ENCODE measurements at places on chromosomes 4 and X.
A peak's percentile ranks its signal among the peaks of the same experiment; 100 is the strongest.

DNA sequence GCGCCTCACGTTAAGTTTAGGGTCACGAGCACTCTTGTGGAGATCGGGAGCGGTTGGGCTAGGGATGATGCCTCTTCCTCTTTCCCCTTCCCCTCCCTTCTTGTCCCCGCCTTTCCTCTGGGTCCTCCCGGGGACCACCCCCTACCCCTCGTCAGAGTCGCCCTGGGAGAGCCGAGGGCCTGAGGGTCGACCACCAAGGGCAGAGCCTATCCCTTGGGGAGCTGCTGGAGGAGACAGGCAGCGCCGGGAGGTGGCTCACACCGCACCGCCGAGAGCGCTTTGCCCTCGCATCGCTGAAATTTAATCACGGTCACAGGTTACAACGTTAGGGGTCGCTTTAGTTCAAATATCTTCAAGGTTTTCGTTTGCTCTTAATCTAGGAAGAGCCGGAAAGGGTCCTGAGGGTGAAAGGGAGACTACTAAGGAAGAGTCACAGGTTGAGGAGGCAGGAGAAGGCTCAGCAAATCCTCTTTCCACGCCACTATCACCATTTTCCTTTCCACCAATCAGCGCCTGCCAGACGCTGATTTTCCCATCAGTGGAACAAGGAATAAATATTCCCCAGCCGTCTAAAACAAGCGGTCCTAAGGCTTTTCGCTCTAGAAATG, 528 bp upstream of the SNCA start:
- DNase-seq: peak; percentile 66
- peaks cover 16% of the 10 kb centered on the region for H3K4me1 ChIP-seq
- H3K36me3 ChIP-seq: 0 out of 2 replicates have a peak, but pooled peaks cover 7% of the 10 kb centered on the region
- H3K4me3 ChIP-seq: peak overlapping the region; percentile 80
- H3K27me3 ChIP-seq: peaks cover 21% of the 10 kb centered on the region

DNA sequence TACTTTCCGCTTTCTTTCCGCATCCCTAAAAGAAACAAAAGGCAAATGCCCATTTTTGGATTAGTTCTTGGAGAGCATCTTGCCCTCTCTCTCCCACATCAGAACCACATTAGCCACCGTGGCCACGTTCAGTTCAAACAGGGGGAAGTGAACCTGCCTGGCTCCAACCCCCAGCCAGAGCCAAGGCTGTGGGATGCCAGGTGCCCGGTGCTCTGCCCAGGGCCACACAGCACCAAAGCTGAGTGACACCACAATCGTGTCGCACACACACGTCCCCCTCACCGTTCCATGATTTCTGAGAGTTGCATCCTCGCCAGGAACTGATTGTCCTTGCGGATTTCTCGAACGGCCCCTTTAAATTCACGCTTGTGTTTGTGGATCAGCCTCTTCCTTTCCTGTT, 24.3 kb downstream of the NOP14 start:
- peaks cover 46% of the 10 kb centered on the region for H3K36me3 ChIP-seq
- H3K27me3 ChIP-seq: no peaks in the 10 kb centered on the region
- H3K4me3 ChIP-seq: no peak overlapping the region
- peak overlapping the region; percentile 90 for H3K27ac ChIP-seq
- no peak for DNase-seq

DNA sequence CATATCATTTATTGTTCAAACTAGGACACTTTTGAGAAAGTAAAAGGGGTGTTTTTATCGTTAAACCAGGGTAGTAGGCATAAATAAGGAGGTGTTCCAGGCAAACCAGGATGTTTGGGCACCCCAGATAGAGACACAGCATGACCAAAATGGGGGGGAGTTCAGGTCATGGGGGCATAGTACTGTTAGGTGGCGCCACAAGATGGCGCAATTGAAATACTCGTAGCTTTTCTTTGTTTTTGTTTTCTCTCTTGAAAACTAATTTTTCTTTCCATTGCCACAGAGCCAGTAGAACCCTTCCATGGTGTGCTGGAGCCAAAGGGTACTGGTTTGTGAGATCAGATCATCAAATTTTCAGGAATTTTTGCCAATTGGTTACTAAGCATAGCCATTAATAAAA, 283.4 kb downstream of the BCOR start:
- H3K4me1 ChIP-seq: peaks cover 49% of the 10 kb centered on the region
- no peaks in the 10 kb centered on the region for H3K36me3 ChIP-seq
- peaks cover 6% of the 10 kb centered on the region for H3K27me3 ChIP-seq
- no peak overlapping the region for H3K27ac ChIP-seq
- DNase-seq: no peak

GRCh38 chr4:57318703-57319102, 208.5 kb upstream of the IGFBP7 start:
- H3K27me3 ChIP-seq: no peaks in the 10 kb centered on the region
- no peak for DNase-seq
- H3K36me3 ChIP-seq: no peaks in the 10 kb centered on the region
- no peak overlapping the region for H3K27ac ChIP-seq

DNA sequence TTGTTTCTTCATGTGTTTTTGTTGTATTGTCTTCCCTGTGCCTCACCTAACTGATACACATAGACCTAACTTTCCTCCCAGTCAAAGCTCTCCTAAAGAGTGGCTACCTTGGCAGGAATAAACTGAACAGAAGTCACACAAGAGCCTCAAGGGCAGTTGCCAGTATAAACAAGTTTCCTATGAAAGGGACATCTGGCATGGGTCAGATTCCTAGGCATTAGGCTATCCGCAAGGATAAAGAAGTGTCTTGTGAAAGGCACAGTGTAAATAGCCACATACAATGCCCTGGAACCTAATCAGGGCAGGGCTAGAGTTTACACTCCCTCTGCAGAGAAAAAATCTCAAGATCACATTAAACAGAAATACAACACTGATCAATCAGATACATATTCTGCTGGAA, 220.8 kb downstream of the SPANXN3 start:
- H3K4me3 ChIP-seq: no peak overlapping the region
- no peaks in the 10 kb centered on the region for H3K4me1 ChIP-seq
- H3K36me3 ChIP-seq: peaks cover 22% of the 10 kb centered on the region
- H3K27ac ChIP-seq: no peak overlapping the region
- no peaks in the 10 kb centered on the region for H3K27me3 ChIP-seq
- no peak for DNase-seq

DNA sequence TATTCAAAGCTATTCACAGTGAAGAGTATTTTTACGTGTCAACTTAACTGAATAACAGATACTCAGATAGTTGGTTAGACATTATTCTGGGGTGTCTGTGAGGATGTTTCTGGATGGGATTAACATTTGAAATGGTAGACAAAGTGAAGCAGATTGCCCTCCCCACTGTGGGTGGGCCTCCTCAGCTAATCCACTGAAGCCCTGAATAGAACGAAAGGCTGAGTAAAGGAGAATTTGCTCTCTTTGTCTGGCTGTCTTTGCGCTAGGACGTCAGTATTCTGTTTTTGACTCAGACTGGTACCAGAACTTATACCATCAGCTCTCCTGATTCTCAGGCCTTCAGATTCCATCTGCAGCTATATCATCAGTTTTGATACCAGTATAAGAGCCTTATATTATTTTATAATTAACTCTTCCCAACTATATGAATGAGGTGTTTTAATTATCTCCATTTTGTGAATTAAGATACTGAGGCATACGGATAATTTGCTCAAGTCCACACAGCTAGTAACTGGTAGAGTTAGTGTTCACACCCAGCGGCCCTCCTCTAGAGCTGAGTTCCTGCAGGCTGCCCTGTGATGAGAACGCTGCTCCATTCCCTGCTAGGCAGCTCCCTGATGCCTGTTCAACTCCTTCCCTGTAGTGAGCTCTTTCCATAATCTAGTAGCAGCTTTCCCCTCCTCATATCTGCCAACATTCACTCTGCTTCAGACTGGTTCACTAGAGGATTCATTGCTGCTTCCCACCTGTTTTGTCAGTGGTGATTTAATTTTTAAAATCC, 87.5 kb downstream of the RBM46 start:
- DNase-seq: no peak
- H3K27me3 ChIP-seq: peaks cover 9% of the 10 kb centered on the region
- peaks cover 49% of the 10 kb centered on the region for H3K4me1 ChIP-seq
- peaks cover 29% of the 10 kb centered on the region for H3K36me3 ChIP-seq
- no peak overlapping the region for H3K4me3 ChIP-seq

- H3K4me3 ChIP-seq: peak overlapping the region; percentile 76
- no peak for DNase-seq
- H3K27ac ChIP-seq: no peak overlapping the region
- H3K36me3 ChIP-seq: no peaks in the 10 kb centered on the region
- peaks cover 22% of the 10 kb centered on the region for H3K4me1 ChIP-seq
These were observed 932 bp downstream of the GRIA2 start for GRCh38 chr4:157221426-157221894.

GRCh38 chr4:26269038-26269437, 51.8 kb upstream of the RBPJ start:
- no peaks in the 10 kb centered on the region for H3K27me3 ChIP-seq
- 0 out of 2 replicates have a peak overlapping the region, but pooled peaks have one; percentile 12 for H3K27ac ChIP-seq
- no peak overlapping the region for H3K4me3 ChIP-seq
- H3K4me1 ChIP-seq: peaks cover 38% of the 10 kb centered on the region
- DNase-seq: no peak
- H3K36me3 ChIP-seq: no peaks in the 10 kb centered on the region

DNA sequence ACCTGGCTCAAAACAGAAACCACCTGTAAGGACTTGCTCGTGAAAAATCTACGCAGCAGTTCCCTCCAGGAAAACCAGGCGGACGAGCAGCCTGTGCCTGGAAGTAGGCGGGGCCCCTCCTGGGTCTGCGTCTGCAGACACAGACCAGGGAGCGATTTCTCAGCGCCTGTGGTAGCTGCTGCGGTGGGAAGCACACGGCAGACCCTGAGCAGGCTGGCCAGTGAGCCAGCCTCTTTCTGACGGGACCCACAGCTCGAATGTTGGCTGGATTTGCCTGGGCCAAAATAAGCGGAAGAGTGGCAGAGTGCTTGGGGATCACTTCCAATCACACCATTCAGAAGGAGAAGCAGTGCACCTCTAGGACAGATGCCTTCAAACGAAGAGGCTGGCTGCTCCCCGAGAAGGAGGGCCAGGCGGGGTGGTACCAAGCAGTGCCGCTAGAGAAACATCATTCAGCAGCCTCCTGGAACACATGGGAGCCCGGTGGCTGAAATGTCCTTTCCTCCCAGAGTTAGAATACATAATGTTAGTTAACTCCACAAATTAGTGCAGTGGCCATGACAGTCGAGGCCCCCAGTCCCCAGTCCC, 85.9 kb downstream of the GATB start:
- H3K4me1 ChIP-seq: peaks cover 22% of the 10 kb centered on the region
- no peak overlapping the region for H3K4me3 ChIP-seq
- H3K27me3 ChIP-seq: no peaks in the 10 kb centered on the region
- DNase-seq: peak; percentile 76
- H3K36me3 ChIP-seq: no peaks in the 10 kb centered on the region

GRCh38 chr4:53861856-53862610, 202.4 kb downstream of the CHIC2 start:
- H3K27ac ChIP-seq: no peak overlapping the region
- no peaks in the 10 kb centered on the region for H3K27me3 ChIP-seq
- H3K4me1 ChIP-seq: peaks cover 22% of the 10 kb centered on the region
- no peak overlapping the region for H3K4me3 ChIP-seq
- no peak for DNase-seq
- H3K36me3 ChIP-seq: no peaks in the 10 kb centered on the region

GRCh38 chr4:7166981-7167700, 25.2 kb upstream of the SORCS2 start:
- H3K4me1 ChIP-seq: no peaks in the 10 kb centered on the region
- no peak overlapping the region for H3K4me3 ChIP-seq
- no peaks in the 10 kb centered on the region for H3K36me3 ChIP-seq
- H3K27me3 ChIP-seq: no peaks in the 10 kb centered on the region
- no peak for DNase-seq
- no peak overlapping the region for H3K27ac ChIP-seq

DNA sequence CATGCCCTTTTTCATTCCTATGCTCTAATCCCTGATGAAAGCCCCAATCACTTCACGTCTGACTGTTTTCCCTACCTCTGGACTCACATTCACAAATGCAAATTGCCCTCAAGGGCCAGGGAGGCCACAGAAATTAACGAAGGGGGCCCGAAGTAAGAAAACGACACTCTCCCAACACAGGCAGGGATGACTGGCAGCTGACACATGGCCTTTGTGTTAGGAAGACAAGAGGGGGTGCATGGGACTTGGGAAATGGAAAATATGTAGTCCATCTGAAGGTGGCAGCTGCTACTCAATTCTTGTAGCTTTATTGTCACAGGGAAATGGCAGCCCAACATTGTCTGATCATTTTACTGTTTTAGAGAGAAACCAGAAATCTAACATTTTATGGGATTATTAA, 12.3 kb upstream of the SPARCL1 start:
- H3K4me1 ChIP-seq: peaks cover 22% of the 10 kb centered on the region
- H3K27ac ChIP-seq: no peak overlapping the region
- no peak for DNase-seq
- no peak overlapping the region for H3K4me3 ChIP-seq

GRCh38 chrX:107654872-107655761, 26.8 kb downstream of the PRPS1 start:
- H3K27ac ChIP-seq: peak overlapping the region; percentile 57
- H3K4me1 ChIP-seq: peaks cover 20% of the 10 kb centered on the region
- peaks cover 6% of the 10 kb centered on the region for H3K36me3 ChIP-seq
- peak; percentile 85 for DNase-seq
- no peaks in the 10 kb centered on the region for H3K27me3 ChIP-seq

DNA sequence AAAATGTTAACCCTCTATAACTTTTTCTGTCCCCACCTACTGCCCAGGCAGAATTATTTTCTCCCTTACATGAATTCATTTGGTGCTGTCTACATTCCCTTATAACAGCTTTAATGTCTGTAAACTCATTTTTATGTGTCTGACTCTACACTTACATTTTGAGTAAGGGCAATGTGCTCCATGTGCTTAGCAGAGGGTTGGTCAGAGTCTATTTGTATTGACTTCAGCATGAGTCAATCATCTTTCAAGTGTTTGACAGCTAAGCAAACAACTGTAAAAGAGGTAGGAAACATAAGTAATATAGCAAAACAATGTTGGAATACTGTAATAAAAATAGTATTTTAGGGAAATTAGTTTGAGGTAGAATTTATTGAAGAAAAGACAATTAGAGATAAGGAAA, 6.3 kb downstream of the IL15 start:
- H3K36me3 ChIP-seq: no peaks in the 10 kb centered on the region
- H3K4me3 ChIP-seq: no peak overlapping the region
- no peak for DNase-seq
- H3K27ac ChIP-seq: no peak overlapping the region
- H3K4me1 ChIP-seq: peaks cover 24% of the 10 kb centered on the region
- H3K27me3 ChIP-seq: peaks cover 4% of the 10 kb centered on the region

- no peaks in the 10 kb centered on the region for H3K27me3 ChIP-seq
- H3K4me1 ChIP-seq: peaks cover 25% of the 10 kb centered on the region
- peaks cover 15% of the 10 kb centered on the region for H3K36me3 ChIP-seq
- H3K27ac ChIP-seq: no peak overlapping the region
These were observed 18.7 kb downstream of the PPA2 start for GRCh38 chr4:105455182-105455581.
